ENCODE measurements at places on chromosomes 6 and 20. TPM values are rescaled to one million over a fixed set of nuclear protein-coding genes. Genes with fewer than 3 reads are reported as not detected.

GRCh38 chr20:34863421-34863965 is 9.2 kb downstream of the GGT7 start:
- DNase-seq, result no peak
- no peaks in the 10 kb centered on the region for H3K36me3 ChIP-seq
- no peaks in the 10 kb centered on the region for H3K4me1 ChIP-seq
- H3K27me3 ChIP-seq, result no peaks in the 10 kb centered on the region
- H3K4me3 ChIP-seq, result no peak overlapping the region

- no peak overlapping the region for H3K4me3 ChIP-seq
- no peaks in the 10 kb centered on the region for H3K4me1 ChIP-seq
- H3K27ac ChIP-seq, result no peak overlapping the region
- no peak for DNase-seq
These were observed 110.2 kb upstream of the CNR1 start for GRCh38 chr6:88276331-88276730.

DNA sequence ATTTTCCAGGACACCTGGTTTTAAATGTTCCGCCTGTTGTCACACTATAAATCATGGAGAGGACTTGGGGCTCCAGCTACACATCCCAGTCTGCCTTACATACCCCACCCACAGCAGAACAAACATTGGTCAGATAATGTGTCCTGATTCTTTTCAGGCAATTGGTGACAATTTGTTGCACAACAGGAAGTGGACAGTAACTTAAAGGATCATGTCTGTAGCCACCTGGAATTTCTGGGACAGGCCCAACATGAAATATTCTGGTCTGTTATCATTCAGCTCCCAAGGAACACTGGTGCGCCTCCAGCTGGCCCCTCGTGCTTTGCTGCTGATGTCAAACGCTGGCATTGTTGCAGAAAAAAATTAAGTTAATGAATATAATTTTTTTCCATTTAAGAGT is 117.2 kb downstream of the SOBP start:
- DNase-seq, result peak; percentile 24
- no peak overlapping the region for H3K4me3 ChIP-seq
- peak overlapping the region; percentile 74 for H3K27ac ChIP-seq
- H3K36me3 ChIP-seq, result no peaks in the 10 kb centered on the region

- H3K4me3 ChIP-seq, result no peak overlapping the region
- peaks cover 36% of the 10 kb centered on the region for H3K4me1 ChIP-seq
- no peak for DNase-seq
- H3K27ac ChIP-seq, result no peak overlapping the region
These were observed 139.0 kb downstream of the JARID2 start for GRCh38 chr6:15384901-15385300.

DNA sequence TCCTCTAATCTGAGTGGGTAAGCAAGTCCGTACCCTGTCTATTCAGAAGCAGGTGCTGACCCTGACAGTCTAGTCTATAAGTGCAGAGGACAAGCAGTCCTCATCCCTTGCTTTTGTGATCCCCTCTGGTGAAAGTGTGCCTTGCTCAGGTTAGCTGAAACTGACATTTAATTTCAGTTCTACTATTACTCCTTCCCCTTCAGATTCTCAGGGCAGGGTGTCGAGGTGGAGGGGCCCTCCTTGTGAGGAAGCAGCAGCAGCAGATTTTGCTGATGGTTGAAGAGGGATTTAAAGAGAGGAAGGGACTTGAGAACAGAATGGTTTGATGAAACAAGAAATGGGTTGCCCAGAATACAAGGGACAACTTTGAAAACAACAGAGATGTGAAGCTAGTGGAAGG is 309.3 kb downstream of the CLIC5 start:
- H3K27me3 ChIP-seq, result no peaks in the 10 kb centered on the region
- no peaks in the 10 kb centered on the region for H3K36me3 ChIP-seq
- H3K27ac ChIP-seq, result no peak overlapping the region
- H3K4me3 ChIP-seq, result no peak overlapping the region
- H3K4me1 ChIP-seq, result no peaks in the 10 kb centered on the region
- no peak for DNase-seq

GRCh38 chr6:93474733-93475179 is 55.4 kb upstream of the EPHA7 start:
- H3K4me3 ChIP-seq, result no peak overlapping the region
- no peak overlapping the region for H3K27ac ChIP-seq
- no peaks in the 10 kb centered on the region for H3K36me3 ChIP-seq
- peak; percentile 35 for DNase-seq
- H3K4me1 ChIP-seq, result no peaks in the 10 kb centered on the region

DNA sequence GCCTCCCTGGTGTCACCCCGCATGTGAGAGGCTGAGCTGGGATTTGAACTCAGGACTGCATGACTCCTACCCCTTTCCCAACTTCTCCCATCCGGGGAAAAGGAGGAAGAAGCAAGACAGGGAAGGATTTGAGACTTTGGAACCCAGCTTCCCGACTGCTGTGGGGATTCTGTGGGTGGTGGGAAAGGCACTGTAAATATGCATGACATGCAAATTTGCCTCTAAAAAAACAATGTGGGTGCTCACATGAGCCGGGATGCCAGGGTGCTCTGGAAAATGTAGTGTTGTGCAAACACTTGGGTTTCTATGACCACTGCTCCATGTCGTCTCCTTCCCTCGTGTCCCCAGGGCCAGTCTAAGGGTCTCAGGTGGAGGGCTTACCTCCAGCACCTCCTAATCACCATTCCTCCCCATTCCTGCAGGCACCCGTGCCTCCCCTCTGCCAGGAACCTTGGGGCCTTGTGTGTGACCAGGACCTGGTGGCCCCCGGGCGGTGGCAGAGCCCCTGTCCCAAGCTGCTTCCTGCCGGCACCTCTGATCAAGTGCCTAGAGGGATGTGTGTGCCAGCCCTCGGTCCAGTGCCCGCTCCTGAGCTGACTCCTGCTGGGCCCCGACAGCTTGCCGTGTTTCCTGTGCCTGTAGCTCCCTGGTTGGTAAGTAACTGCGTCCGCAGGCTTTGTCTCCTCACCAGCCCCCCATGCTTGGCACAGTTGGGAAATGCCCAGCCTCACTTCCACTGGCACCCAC is 60.7 kb downstream of the DLGAP4 start:
- H3K4me3 ChIP-seq, result no peak overlapping the region
- no peaks in the 10 kb centered on the region for H3K36me3 ChIP-seq
- H3K27ac ChIP-seq, result no peak overlapping the region
- no peaks in the 10 kb centered on the region for H3K27me3 ChIP-seq

DNA sequence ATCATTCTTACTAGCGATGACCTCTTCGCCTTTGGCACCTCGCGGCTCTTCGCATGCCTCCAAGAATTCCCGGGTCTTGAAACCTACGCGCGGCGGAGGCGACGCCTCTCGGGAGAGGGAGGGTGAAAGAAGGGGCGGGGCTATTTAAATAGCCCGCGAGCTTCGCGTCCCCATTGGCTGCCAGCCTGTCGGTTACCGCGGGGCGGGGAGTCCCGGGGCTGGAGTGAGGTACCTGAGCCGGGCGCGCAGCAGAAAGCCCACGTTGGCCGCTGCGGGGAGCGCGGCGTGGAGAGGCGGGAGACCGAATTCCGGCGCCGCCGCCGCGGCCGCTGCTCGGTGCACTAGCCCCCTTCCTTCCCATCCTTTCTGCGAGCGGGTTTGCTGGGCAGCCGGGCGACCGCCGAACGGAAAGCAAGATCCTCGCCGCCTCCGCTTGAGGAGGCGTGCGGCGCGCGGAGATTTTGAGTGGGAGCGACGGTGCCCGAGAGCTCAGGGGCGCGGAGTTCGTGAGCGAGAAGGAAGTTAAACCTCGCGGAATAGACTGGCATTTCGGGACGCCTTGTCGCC is at the start of gene BMP6:
Gene BMP6 (plus strand): TSS at position 251 of the 567 bp plus-strand sequence. CDS start 857 bp downstream, outside the sequence.
- peaks cover 71% of the 10 kb centered on the region for H3K27me3 ChIP-seq
- peaks cover 13% of the 10 kb centered on the region for H3K4me1 ChIP-seq

The CENPW gene
- total RNA-seq, result 1.8 TPM

DNA sequence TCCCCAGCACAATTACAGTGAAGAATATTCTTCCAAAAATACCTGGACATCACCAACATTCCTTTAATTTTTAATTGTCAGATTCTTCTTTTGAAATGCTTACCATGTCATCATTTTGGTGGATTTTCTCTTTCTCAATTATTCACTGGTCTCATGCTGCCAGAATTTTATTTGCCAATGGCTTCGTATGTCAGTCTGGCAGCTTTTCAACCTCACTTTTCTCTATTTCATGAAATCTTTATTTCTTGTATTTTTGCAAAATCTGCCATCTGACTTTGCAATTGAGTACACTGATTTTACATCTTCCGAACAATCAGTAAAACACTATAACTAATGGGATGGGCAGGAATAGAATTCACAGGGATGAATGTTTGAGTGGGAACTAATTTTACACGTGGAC is 84.1 kb downstream of the BTBD9 start:
- no peaks in the 10 kb centered on the region for H3K27me3 ChIP-seq
- H3K4me1 ChIP-seq, result no peaks in the 10 kb centered on the region
- H3K4me3 ChIP-seq, result no peak overlapping the region
- H3K36me3 ChIP-seq, result no peaks in the 10 kb centered on the region
- no peak overlapping the region for H3K27ac ChIP-seq

GRCh38 chr6:151091571-151091970 is 148.2 kb upstream of the AKAP12 start:
- no peaks in the 10 kb centered on the region for H3K27me3 ChIP-seq
- no peak for DNase-seq
- H3K4me3 ChIP-seq, result no peak overlapping the region

GRCh38 chr20:19706463-19706862 is 51.6 kb upstream of the RIN2 start:
- no peaks in the 10 kb centered on the region for H3K27me3 ChIP-seq
- no peaks in the 10 kb centered on the region for H3K36me3 ChIP-seq
- H3K4me1 ChIP-seq, result peaks cover 22% of the 10 kb centered on the region

The HDGFL1 gene
- total RNA-seq, result not detected

- no peak overlapping the region for H3K4me3 ChIP-seq
- peaks cover 11% of the 10 kb centered on the region for H3K4me1 ChIP-seq
- H3K36me3 ChIP-seq, result no peaks in the 10 kb centered on the region
- no peak for DNase-seq
These were observed 29.2 kb downstream of the AKAP7 start for GRCh38 chr6:131164506-131164905.

- H3K4me3 ChIP-seq, result no peak overlapping the region
- H3K36me3 ChIP-seq, result no peaks in the 10 kb centered on the region
- H3K27me3 ChIP-seq, result no peaks in the 10 kb centered on the region
These were observed 18.5 kb downstream of the SNRPB start for GRCh38 chr20:2451939-2452732.

GRCh38 chr20:53513168-53513488 is 80.5 kb downstream of the ZNF217 start:
- no peak overlapping the region for H3K4me3 ChIP-seq
- DNase-seq, result no peak
- H3K4me1 ChIP-seq, result peaks cover 3% of the 10 kb centered on the region
- H3K36me3 ChIP-seq, result no peaks in the 10 kb centered on the region
- peak overlapping the region; percentile 89 for H3K27ac ChIP-seq

- peak overlapping the region; percentile 98 for H3K27ac ChIP-seq
- H3K4me1 ChIP-seq, result peaks cover 99% of the 10 kb centered on the region
- peak; percentile 92 for DNase-seq
- no peak overlapping the region for H3K4me3 ChIP-seq
These were observed 9.4 kb upstream of the GATA5 start for GRCh38 chr20:62485062-62485700.

DNA sequence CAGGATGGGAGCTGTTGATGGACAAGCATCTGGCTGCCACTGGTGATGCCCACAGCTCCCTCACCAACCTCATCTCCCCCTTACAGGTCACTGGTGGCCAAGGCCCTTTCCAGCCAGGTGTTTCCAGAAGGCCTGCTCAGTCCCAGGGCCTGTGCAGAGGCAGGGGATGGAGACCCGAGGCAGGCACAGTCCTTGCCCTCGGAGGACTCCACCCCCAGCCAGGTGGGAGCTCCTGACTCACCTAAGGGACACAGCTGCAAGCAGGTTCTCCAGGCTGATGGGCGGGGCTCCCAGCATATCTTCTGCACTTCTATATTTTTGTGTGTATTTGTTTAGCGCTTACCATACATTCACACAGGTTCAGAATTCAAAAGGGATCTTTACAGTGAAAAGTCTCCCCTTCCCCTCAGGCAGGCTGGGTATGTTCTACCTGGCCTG is 17.4 kb downstream of the PRPH2 start:
- H3K4me1 ChIP-seq, result no peaks in the 10 kb centered on the region
- DNase-seq, result no peak
- H3K27ac ChIP-seq, result no peak overlapping the region
- H3K27me3 ChIP-seq, result no peaks in the 10 kb centered on the region
- H3K36me3 ChIP-seq, result no peaks in the 10 kb centered on the region

- H3K4me1 ChIP-seq, result no peaks in the 10 kb centered on the region
- H3K4me3 ChIP-seq, result no peak overlapping the region
- no peak overlapping the region for H3K27ac ChIP-seq
- no peaks in the 10 kb centered on the region for H3K36me3 ChIP-seq
These were observed 29.3 kb upstream of the OVOL2 start for GRCh38 chr20:18087054-18087453.

- H3K4me3 ChIP-seq, result no peak overlapping the region
- H3K27me3 ChIP-seq, result peaks cover 5% of the 10 kb centered on the region
- no peak for DNase-seq
- no peak overlapping the region for H3K27ac ChIP-seq
These were observed 215.6 kb upstream of the HEY2 start for GRCh38 chr6:125533710-125534397.

DNA sequence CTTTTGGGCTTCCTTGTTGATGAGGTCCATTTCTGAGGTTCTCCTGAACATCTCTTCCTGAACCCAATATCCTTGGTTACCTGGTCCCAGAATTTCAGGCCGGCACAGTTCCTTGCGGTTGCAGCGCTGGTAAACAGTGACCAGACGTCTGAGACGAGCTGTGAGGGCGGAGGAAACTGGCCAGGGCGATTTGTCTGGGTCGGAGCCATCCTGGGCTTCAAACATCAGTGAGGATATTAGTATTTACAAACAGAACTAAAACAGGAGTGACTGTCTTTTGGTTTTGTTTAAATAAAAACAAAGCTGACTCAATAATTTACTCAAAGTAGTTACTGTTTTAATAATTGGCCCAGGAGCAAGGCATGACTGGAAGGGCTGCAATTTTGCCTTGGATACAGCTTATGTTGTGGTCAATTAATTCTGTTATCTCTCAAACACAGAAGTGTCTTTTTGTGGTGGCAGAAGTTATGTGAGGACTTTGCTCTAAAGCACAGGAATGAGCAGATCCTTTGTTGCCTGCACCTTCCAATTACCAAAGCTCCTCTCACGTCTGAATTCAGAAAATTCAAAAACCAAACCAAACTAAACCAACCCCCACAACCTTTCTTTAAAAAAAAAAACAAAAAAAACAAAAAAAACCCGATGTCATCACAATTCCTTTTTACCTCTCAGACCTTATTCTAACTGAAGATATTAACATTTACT is 58.7 kb upstream of the EMILIN3 start:
- H3K27me3 ChIP-seq, result no peaks in the 10 kb centered on the region
- peaks cover 6% of the 10 kb centered on the region for H3K36me3 ChIP-seq
- H3K4me3 ChIP-seq, result no peak overlapping the region
- peaks cover 22% of the 10 kb centered on the region for H3K4me1 ChIP-seq

The OOEP gene
- total RNA-seq, result not detected

Measured in hepatocyte (in vitro differentiated cells).